ENCODE measurements at places on chromosomes 1 and 21.

DNA sequence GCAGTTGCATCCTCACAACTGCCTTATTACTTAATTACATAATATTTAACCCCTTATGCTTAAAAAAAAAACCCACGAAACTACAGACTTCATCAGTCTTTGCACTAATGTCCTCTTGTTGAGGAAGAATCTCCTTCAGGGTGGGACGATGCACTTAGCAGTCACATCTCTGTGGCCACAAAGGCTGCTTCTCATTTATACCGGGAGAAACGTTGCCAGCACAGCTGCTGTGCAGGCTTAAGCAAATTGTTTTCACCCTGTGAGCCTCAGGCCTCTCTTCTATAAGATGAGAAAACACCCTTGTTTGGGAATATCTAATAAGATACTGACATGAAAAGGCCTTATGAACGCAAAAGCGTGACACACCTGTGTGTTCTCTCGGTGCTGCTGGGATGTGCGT is 2.9 kb upstream of the OBSCN start:
- no peak for DNase-seq

GRCh38 chr1:232667778-232668165 is 37.8 kb upstream of the SIPA1L2 start:
- no peak for DNase-seq

- peak; percentile 25 for DNase-seq
Measured at GRCh38 chr1:156801409-156802121, 15.1 kb downstream of the SH2D2A start.

GRCh38 chr1:117613969-117614729 is 8.3 kb downstream of the TENT5C start:
- DNase-seq = no peak

- peak; percentile 81 for DNase-seq
Measured at GRCh38 chr1:223486366-223486765, 93.2 kb downstream of the CCDC185 start.

GRCh38 chr21:19914028-19914427 is 1084.2 kb upstream of the NCAM2 start:
- no peak for DNase-seq

- no peak for DNase-seq
Measured at GRCh38 chr1:234734869-234735268, 124.9 kb upstream of the IRF2BP2 start.

- no peak for DNase-seq
Measured at GRCh38 chr1:41659903-41660302, 175.4 kb upstream of the EDN2 start.

- no peak for DNase-seq
Measured at GRCh38 chr1:192066202-192066601, 92.1 kb upstream of the RGS18 start.

DNA sequence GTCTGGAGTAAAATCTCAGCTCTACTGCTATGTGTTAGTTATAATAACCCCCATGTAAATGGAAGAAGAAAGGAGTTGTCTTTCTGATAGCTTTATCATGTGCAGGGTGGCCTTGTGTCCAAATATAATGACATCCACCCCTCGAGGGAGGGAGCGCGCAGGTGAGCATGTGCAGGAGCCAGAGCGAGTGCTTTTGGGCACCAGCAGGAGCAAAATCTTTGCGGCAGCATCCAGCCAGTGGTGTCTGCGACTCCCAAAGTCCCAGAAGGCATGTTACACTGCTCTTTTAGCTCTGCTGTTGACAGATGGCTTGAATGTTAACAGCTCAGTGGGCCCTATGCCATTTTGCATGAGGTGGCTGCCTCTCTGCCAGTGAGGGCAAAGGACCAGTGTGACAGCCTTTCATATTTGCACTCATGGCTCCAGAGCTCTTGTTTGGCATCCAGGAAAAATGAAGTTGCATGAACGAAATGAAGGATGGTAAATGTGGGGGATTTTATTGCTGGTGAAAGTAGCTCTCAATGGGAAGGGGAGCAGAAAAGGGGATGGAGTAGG is 146.7 kb downstream of the HMCN1 start:
- DNase-seq = peak; percentile 94

DNA sequence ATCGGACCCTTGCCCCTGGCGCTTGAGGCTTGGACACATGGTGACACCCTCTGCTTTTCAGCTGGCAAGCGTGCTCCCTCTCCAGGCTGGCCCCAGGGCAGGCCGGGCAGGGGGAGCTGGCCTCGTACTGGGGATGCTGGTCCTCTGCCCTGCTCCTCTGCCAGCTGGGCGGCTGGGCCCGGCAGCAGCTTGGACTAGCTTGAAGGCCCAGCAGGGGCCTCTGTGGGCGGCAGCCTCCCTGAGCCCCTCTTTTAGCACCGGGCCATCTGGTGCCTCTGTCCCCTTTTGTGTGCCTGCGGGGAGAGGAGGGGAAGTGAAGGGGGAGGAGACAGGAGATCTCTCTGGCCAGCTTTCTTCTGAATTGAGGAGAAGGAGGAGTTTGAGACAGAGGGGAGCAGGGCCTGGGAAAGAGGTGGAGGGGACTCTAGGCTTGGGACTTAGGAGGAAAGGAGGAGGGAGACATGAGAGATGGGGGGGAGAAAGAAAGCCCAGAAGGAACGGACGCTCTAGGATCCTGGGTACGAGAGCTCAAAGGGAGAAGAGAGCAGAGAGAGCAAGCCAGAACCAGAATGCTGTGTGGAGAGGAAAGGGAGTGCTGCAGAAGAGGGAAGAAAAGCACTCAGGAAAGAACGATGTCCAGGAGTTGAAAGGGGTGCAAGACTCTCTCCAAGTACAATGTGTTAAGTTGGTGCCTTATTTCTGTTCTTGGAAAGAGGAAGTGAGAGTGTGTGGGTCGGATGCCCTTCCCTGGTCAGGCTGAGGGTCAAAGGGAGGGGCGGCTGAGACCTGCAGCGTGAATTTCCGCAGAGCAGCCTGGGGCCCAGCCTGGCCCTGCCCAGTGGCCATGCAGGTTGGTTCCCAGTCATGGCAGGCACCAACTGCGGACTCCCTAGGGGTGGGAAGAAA is 40.3 kb downstream of the IER5 start:
- peak; percentile 89 for DNase-seq

GRCh38 chr1:3032371-3033039 is 11.2 kb downstream of the ACTRT2 start:
- no peak for DNase-seq
